Common myeloid progenitor, CD34-positive (primary cell): ENCODE measurements at places on chromosomes 7 and 10.

- no peak for DNase-seq
Observed at GRCh38 chr10:78539247-78539766, 505.6 kb downstream of the RPS24 start.

DNA sequence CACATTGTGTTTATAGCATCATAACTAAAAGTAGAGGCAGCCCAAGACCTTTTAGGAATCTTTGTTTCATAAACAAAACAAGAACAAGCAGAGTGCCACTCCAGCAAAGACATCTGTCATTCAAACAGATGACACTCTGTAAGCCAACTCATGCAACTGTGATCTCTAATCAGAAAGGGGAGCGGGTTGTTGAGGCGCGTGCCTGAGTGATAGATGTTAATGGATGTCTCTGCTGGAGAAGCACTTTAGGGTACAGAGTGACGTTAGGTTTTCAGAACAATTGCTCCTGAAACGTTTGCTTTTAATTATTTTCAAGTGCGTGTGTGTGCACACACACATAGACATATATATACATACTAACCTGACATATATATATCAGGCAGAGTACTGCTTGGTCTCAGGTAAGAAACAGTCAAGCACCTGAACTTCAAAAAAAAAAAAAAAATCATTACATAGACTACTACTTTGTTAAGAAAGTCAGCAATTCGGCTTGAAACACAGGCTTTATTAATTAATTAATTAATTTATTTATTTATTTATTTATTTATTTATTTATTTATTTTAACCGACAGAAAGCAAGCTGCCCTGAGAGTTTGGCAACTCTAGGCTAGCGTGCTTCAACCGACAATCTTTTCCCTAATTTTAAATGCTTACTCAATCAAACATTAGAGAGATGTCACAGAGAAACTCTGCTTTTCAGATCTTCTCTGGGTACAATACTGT, 109.1 kb downstream of the POU6F2 start:
- DNase-seq: no peak

DNA sequence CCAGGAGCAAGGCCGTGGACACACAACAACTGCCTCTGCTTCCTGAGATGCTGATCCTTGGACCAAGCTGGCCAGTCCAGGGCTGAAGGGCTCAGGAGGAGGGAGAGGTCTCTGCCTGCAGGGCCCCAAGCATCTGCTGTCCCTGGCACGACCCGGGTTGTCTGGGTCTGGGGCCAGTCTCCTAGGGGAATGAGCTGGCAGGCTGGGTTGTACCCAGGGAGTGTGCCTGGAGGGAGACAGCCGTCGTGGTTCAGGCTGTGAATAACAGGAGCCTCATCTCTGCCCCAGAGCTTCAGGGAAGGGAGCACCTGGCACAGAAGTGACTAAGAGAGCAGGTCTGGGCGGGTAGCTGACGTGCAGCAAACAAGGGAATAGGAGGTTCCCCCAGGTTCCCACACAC, 17.9 kb upstream of the SERPINE1 start:
- DNase-seq: no peak

DNA sequence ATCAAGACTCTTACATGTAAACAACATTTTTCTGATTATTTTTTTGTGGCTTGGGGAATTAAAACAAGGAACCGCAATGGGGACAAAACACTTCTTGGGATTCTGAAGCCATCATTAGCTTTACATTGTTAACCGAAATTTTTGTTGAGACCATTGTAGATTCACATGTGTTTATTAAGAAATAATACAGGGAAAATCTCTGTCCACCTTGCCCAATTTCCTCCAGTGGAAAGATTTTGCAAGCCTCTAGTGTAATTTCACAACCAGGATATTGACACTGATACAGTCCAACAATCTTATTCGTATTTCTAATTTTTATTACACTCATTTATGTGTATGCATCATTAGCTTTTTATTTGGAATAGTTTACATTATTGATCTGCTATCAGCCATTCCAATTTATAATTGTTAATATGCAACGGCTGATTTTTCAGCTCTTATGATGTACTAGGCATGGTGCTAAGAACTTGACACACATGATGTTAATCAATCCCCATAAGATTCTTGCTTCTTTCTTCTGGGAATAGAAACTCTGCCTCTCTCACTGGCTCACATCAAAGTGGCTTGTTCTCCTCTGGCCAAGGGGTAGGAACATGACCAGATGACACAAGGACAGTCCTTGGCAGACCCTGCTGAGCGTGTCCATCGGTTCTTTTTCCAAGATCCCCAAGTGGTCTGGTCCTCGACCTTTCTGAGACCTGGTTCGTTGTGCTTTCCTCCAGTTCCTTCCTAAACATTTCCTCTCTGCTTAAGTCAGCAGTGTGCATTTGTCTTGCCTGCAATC, 137.6 kb downstream of the ADAM12 start:
- DNase-seq: no peak

GRCh38 chr7:17502213-17503060, 204.0 kb downstream of the AHR start:
- DNase-seq: no peak

DNA sequence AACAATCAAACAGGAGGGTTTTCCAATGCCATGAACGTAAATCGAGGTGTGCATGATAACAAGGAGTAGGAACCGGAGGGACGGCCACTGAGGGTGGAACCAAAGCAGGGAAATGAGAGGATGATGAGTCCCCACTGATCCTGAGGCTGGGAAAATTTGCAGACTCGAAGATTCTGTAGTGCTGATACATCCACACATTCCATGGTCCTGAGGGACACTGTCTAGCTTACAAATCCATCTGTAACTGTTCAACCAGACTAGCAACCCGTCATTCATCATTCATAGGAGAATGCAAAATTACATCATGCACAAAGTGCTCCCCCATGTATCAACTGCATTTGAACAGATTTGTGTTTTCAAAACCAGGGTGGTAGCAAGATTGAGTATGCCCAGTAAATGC, 189.7 kb downstream of the PTPRN2 start:
- DNase-seq: no peak

- peak; percentile 56 for DNase-seq
Observed at GRCh38 chr10:74755273-74755672, 71.1 kb upstream of the KAT6B start.

DNA sequence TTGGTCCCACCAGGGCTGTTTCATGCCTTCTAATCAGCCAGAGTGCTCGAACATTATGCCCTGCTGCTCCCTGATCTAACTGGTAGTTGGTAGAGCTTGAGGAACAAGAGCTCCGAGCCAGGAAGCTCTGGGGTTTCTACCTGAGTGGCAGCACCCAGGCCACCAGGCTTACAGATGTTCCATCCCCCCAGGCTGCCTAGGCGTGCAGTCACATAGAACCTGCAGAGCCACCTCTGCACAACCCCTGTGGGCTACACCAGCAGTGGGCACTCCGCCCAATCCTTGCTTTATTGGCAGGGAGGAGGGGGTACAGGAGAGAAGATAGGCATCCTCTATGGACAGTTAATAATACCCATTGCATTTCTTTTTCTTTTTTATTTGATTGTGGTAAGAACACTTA, 21.8 kb downstream of the MAP3K8 start:
- DNase-seq: peak; percentile 30

DNA sequence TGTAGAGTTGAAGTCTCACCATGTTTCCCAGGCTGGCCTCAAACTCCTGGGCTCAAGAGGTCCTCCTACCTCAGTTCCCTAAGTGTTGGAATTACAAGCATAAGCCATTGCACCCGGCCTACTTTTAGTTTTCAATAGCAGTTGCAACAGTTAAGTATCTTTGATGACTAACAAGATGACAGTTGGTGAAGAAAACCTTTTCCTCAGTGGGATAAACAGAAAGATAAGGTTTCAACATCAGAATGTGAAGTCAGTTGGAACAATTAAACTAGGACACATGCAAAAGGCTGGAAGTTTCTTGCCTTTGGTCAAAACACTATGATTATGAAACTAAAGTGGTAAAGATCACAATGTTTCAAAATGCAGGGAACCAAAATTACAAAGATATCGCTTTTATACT, 169.2 kb downstream of the ZNF438 start:
- peak; percentile 6 for DNase-seq

GRCh38 chr10:124338276-124338925, 80.3 kb downstream of the OAT start:
- no peak for DNase-seq

DNA sequence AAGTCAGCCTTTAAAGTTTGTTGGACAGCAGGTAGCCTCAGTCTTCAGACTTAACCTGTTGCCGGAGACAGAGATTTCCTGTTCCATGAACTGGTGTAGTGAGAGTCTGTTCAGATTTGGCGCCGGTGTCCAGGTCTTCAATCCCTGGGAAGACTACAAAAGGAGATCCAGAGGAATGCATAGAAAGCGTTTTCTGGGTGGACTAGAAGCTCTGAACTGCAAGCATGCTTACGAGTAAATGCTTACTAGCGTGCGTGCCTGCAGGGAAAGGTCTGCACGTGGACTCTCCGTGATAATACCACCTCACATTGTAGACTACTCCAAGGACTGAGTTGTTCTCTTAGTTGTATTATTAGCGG, 878 bp downstream of the GLRX3 start:
- DNase-seq: peak; percentile 27

- no peak for DNase-seq
Observed at GRCh38 chr7:46015107-46015868, 94.2 kb upstream of the IGFBP3 start.

GRCh38 chr10:43427166-43427825, 9.6 kb upstream of the ZNF487 start:
- DNase-seq: no peak

DNA sequence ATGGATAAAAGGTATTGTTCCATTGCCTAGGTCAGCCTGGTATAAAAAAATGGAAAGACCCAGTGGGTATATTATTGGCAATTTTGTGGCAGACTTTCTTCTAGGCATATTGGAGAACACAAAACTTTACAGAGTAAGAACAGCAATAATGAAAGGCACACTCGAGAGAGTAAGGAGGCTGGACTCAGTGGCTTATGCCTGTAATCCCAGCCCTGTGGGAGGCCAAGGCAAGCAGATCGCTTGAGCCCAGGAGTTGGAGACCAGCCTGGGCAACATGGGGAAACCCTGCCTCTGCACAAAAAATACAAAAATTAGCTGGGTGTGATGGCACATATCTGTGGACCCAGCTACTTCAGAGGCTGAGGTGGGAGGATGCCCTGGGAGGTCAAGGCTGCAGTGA, 158.2 kb downstream of the FAM107B start:
- DNase-seq: no peak

DNA sequence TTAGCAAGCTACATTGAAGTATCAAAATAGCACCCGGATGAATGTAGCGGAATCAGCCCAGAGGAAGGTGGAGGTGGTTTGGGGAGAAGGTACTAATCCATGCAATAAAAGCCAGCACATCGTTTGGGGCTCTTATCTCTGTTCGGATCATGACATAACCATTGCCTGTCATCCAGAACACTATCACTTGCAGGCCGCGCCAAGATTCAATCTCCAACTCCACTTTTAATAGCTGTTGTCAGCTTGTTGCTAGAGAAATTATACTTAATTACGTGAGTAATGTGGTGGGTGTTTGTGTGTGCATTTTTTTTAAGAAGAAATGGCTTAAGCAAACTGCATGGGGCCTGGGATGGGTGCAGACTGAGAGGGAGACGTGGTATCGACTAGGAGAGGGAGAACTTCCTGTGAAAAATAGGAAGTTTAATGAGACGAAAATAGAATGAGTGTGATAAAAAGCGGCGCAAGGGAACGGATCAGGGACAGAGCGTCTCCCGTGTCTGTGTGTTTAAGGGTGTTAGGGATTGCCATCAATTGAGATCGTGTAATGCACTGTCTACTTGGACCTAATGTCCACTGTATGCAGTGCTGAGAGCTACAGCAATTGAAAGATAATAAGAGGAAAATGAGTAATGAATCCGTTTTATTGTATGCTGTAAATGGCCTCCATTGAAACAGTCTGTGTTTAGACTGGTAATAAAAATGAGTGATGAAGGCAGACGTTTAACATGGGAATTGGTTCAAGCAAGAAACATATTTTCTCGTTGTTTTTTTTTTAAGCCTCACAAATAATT, 27.6 kb upstream of the SFMBT2 start:
- no peak for DNase-seq

GRCh38 chr10:88557658-88558057, 25.5 kb downstream of the RNLS start:
- DNase-seq: no peak

DNA sequence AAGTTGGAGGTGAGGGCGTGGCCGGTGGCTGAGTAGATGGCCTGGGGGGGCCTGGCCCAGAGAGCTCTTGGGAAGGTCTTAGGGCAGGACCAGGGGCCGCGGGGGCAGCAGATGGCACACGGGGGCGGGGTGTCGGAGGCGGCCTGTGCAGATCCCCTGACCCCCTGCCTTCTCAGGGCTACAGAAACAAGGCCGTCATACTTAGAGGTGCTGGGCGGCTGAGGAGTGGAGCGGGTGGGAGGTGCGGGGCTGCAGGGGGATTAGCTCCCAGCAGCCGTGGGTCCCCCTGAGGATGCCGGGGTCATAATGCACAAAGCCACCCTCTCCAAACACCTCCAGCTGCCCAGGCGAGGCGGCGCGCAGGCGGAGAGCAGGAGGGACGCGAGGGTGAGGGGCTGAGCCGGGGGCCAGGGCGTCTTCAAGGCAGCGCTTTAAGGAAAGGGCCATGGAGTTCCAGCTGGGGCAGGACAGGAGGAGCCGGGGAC, 40.4 kb upstream of the ZNF32 start:
- DNase-seq: no peak

- DNase-seq: peak; percentile 71
Observed at GRCh38 chr7:84194484-84195271, at the start of gene SEMA3A. TSS of gene SEMA3A (minus strand) at chr7:84194789. CDS start at chr7:84194586, 203 bp downstream.

DNA sequence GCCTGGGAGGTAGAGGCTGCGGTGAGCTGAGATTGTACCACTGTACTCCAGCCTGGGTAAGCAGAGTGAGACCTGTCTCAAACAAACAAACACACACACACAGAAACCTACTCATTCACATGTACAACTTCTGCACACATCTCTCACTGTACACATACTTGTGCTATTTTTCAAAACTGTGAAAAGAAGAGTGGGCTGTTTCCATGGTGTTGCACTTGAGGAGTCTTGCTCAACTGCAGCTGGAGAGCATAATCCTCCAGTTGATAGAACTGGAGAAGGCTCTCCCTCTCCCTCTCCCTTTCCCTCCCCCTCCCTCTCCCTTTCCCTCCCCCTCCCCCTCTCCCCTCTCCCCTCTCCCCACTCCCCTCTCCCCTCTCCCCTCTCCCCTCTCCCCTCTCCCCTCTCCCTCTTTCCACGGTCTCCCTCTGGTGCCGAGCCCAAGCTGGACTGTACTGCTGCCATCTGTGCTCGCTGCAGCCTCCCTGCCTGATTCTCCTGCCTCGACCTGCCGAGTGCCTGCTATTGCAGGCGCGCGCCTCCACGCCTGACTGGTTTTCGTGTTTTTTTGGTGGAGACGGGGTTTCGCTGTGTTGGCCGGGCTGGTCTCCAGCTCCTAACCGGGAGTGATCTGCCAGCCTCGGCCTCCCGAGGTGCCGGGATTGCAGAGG, 43.7 kb upstream of the DLD start:
- no peak for DNase-seq

DNA sequence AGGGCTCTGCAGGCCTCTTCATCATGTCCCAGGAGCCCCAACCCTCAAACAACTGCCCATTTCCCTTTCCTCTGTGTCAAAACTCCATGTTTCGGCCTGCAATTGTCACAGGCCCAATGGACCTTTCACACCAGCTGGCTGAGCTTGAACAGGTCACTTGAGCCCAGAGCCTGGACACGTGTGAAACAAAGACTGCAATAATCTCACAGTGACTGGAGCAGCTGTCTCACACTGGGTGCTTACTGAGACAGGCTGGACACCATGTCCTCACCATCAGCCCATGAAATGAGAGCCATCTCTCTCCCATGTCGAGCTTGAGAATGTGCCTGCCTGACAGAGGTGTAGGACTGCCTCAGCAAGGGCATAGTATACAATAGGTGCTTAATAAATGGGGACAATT, 19.5 kb upstream of the EIF5AL1 start:
- no peak for DNase-seq
